ENCODE measurements at places on chromosomes 1 and 21.
A peak's percentile ranks its signal among the peaks of the same experiment; 100 is the strongest.

DNA sequence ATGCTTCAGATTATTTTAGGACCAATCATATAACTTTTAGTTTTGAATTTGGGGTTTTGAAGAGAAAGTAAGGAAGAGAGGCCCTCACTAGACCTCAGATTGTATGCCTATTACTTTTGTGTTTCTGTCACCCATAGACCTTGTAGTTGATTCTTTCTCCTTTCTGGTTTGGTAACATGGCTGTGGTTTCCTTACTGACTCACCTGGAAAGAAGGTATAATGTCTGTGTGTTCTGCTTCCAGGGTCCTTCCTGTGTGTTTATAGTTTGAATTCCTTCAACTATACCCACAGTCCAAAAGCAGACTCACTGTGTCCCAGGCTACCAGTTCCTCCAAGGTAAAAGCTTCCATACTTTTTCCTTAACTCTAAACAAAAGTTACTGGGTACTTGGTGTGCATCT, 8.1 kb downstream of the SLC44A3 start:
- DNase-seq: no peak

GRCh38 chr1:5611851-5612250, 380.4 kb downstream of the NPHP4 start:
- no peak for DNase-seq

DNA sequence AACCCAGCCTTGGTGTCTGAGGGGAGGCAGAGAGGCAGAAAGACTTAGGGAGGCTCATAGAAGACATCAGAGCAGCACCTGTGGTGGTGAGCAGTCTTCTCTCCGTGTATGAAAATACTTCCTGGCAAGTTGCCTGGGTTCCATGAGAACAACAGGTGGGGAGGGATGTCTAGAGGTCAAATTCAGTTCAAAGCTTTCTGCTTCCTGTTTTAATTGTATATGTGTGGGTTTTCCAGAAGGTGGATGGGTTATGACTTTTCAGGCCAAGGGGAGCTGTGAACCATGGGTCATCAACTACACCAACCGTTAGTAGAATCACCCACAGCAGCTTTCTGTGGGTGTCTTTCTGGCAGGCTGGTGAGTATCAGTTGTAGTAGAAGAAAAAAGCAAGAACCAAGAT, 4.1 kb upstream of the FCRL2 start:
- no peak for DNase-seq

DNA sequence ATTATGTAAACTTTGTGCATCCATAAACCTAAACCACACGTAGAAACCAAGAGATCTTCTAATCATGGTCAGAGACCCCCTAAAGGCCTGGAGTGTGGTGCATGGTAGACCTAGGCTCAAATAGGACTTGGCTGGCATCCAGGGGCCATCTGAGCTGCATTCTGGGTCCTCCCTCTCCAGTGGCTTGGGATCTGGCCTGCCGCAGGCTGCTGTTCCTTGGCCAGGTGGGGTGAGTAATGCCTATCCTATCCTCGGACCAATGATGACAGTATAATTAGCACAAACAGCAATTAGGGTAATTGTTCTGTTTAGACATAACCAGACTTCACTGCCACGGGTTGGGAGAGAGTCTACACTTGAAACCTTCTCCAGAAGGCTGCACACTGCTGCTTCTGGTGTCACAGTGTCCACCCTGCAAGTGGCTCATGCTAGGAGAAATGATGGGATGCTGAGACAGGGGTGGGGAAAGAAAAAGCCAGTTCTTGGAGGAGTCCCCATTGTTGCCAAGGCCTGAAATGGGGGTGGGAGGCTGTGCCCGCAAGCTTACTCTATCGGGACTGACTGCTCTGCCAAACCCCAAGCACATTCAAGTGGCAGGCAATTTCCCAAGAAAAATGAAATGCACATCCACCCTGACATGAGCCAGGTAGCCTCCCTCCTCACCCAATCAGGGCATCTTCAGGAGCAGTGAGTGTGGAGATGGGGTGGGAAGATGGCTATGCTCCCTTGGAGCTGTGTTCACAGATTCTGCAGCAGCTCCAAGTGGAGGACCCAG, 12.5 kb upstream of the PKP1 start:
- no peak for DNase-seq

GRCh38 chr1:233796146-233796783, 108.2 kb upstream of the SLC35F3 start:
- no peak for DNase-seq

DNA sequence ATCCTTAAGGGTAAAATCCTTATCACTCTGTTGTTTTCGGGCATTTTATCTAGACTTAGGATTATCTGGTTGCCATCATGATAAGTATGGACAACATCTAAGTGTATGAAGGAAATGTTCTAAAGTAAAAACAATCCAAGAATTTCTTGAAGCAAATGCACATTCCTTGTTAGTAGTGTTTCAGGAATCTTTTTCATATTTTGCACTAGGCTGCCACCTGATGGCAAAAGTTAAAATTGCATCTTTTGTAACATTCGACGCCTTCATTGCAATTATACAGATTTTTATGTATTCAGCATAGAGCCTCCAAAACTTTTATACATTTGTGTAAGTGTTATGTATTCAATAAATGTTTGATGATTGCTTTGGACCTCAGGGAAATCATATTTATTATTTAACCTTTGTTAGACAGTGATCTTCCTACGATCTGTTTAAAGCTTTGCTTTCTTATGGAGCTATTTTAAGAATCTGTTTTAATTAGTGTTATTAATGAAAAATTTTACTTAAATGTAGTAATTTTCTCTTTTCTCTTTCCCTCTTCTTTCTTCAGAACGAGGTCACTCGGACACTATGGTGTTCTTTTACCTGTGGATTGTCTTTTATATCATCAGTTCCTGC, 49.4 kb upstream of the KIAA1614 start:
- peak; percentile 79 for DNase-seq

GRCh38 chr1:156198831-156199349, 5.0 kb downstream of the SLC25A44 start:
- DNase-seq: no peak

- DNase-seq: no peak
These were observed 28.3 kb upstream of the FAM20B start for GRCh38 chr1:178997428-178997827.

- DNase-seq: no peak
These were observed 1.4 kb upstream of the TNFRSF14 start for GRCh38 chr1:2554621-2555387.

DNA sequence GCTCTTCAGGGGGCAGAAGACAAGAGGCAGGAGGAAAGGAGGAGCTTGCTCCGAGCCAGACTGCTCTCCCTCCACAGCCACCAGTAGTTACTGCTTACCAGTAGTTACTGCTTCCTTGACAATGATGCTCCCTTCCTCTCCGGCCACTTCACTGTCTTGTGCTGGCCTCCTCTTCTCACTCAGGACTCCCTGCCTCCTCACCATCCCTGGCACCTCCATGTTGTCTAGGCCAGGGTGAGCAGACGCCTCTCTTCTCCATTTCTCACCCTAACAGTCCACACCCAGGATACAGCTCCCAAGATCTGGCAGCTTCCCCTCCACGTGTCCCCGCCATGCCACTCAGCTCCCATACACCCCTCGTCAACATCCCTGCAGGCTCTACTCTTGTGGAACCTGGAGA, 82.4 kb upstream of the TLR5 start:
- DNase-seq: no peak

- no peak for DNase-seq
These were observed 6.3 kb upstream of the GOLT1A start for GRCh38 chr1:204219971-204220616.

GRCh38 chr1:74431531-74431930, 80.9 kb downstream of the LRRC53 start:
- DNase-seq: no peak

DNA sequence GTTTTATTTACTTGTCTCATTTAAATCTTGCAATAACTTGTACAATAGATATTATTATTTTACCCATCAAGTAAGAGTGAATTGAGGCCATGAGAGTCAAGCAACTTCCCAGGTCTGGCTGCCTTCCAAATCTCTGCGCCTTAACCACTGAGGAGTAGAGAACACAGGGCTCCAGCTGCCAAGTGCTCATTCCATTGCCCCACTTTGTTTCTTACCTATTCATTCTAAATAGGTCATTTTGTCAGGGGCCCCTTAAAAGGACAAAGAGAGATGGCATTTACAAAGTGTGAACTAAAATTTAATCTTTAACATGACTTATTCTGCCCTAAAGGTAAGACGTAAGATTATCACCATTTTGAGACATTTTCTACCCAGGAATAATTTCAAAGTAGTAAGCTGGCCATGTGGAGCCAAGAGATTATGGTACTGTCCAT, 3.5 kb downstream of the PPP1R15B start:
- DNase-seq: peak; percentile 78

DNA sequence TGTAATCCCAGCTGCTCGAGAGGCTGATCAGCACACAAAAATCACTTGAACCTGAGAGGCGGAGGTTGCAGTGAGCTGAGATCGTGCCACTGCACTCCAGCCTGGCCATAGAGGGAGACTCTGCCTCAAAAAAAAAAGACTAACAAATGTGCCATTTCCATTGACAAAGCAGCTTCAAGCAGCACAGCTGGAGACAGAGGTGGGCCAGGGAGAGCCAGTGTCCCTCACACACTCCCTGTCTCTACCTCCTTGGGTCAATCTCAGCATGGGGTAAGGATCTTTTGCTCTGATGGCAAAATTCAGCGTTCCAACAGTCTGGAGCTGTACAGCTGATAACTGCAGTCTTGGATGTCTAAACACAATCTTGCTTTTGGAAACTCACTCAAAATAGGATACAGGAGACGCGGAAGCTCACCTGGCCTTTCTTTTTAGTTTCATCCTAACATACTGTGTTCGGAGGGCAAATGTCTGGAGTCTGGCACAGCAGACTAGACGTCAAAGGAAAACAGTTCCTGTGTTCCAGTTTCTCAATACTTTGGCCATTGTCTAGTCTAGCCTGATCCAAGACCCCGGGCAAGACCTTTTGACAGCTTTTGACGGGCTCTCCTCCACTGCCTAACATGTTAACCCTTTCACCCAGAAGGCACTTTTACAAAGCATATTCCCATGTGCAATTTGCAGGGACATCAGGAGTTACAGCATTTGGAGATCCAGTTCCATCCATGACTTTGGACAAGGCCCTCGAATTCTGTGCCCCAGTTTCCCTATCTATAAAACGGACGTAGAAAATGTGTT, 2.9 kb downstream of the RCC2 start:
- DNase-seq: no peak

- no peak for DNase-seq
These were observed 122.3 kb downstream of the PGBD5 start for GRCh38 chr1:230303822-230304221.

DNA sequence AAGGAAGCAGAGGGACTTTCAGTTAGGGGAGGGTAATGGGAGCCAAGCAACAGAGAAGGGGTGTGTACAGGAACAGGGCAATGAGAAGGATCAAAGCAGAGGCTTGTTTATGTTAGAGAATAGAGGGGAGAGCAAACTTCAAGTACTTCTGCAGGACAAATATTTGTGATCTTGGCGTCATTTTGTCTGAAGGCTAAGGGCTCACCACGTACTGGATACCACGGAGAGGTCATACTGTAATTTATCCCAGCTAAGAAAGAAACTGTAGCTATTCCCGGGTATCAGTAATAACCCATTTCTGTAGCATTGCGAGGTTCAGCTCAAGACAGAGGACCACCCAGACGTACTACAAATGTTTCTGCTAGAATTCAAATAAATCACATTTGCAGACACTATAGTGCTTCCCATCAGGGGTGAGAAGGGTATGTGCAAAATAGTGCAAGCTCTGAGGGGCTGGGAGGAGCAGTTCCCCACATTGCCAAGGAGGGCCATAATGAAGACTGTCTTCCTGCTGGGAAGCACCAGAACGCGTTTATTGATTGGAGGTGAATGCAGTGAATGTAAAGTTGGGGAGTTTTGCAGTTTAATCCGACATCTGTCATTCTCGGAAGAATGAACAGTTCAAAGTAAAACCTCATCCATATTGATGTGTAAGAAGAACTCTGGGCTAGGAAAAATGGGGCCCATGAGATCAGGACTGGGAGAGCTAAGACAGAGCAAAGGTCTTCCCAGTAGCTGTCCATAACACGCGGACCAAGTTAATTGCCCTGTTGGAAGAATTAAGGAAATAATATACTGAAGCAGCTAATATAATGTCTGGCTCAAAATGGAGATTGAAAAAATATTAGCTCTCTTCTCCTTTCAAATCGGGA, 136.9 kb downstream of the RWDD3 start:
- no peak for DNase-seq

- DNase-seq: no peak
These were observed 148.4 kb upstream of the TMEM51 start for GRCh38 chr1:15005116-15005515.

DNA sequence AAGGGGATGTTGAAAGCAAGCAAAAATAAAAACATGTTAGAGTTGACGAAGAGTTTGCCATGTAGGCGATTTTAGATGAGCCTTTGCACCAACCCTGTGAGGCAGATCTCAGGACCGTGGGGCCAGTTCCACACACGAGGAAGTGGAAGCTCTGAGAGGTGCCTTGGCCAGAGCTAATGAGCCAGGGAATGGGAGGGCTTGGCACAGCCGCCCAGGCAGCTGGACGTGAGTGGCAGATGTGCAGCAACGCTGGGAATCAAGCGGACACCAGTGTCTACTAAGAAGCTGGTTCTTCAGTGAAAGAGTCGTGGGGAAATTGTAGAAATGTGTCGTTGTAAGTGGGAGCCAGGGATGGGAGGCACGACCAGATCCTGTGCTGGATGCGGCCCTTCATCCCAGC, 58.9 kb upstream of the COL6A1 start:
- DNase-seq: peak; percentile 2

DNA sequence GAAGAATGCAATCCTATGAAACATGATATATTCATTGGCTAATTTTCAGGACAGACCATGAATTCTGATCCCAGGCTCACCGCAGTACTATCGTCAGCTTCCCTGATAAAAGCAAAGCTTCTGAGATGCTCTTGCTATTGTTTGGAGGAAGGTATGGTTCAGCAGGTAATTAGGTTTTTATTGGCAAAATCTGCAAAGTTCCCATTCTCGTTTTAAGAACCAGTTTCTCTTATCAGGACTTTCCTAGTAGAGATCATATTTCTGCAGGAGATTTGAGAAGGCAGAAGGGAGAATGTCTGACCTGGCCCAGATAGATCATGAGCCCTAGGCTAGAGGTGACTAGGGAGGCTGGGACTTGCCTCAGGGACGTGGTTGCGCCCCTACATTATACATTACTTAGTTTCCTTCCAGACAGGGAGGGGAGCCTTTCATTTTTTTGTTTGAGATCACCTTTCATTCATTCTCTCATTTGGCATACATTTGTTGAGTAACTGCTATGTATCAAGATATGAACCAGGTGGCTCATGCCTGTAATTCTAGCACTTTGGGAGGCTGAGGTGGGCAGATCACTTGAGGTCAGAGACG, 108.8 kb downstream of the NRIP1 start:
- no peak for DNase-seq

DNA sequence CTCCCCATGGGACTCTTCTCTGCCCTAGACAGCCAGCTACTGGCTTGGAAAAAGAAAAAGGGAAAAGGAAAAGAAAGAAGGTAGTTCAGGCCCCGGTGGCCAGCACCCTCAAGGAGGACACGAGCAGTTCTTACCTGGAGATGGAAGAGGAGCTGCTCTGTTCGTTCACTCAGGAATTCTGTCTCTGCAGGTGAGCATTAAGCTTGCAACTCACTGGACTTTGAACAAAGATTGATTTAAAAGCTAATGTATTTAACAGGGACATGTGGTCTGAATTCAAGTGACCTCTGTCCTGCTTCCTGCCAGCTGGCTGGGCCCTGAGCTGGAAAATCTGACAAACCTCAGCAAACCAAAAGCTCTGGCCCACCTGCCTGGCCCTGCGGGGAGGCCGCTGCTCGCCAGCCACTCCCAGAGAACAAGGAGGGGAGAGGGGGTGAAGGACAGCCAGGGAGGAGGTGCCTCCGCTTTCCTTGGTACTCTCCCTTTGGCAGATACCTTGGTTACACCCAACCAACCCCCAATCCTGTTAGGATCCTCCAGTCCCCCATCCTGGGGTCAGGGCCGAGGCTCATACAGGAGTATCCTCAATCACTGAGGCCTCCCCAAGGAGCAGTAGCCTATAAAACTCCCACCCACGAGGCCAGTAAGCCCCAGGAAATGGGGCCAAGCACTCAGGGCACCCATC, at the start of gene PDZK1:
Gene PDZK1 (minus strand): TSS at position 186 of the 685 bp plus-strand sequence. CDS start 19,347 bp downstream, outside the sequence.
- DNase-seq: no peak

Measured in midbrain (tissue), 1 donor.